NCI-H446 treated with DMSO at 0.1 percent for 48 hours (cell line): ENCODE measurements at places on chromosomes 1 and 21.

- peak; percentile 56 for DNase-seq
Measured at GRCh38 chr1:229221106-229222019, 49.5 kb upstream of the RAB4A start.

DNA sequence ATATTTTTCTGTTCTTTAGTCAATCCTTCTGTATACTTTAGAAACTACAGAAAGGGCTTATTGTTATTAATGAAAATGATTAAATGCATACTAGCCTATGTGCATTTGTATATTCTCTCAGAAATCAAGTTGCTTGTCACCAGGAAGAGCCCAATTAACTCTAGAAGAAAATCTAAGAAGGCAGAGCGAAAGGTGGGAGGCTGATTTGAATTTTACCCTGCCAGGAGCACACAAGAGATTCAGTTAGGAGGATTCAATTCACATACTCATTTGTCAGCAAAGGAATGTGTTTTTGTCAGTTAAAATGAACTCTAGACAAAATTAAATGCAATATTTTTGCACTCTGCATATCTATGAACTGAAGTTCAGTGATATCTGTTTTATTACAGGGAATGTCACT is 411.8 kb downstream of the KCNT2 start:
- DNase-seq = no peak

DNA sequence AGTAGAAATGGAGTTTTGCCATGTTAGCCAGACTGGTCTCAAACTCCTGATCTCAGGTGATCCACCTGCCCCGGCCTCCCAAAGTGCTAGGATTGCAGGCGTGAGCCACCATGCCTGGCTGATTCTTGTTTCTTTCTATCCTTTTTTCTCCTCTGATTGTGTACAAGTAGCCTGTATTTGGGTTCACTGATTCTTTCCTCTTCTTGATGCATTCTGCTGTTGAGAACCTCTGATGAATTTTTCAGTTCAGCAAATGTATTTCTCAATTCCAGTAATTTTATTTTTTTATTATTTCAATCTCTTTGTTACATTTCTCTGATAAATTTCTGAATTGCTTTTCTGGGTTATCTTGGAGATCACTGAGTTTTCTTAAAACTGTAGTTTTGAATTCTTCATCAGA is 58.8 kb downstream of the AXDND1 start:
- DNase-seq = no peak

GRCh38 chr1:92949937-92950817 is 11.1 kb downstream of the DIPK1A start:
- no peak for DNase-seq

DNA sequence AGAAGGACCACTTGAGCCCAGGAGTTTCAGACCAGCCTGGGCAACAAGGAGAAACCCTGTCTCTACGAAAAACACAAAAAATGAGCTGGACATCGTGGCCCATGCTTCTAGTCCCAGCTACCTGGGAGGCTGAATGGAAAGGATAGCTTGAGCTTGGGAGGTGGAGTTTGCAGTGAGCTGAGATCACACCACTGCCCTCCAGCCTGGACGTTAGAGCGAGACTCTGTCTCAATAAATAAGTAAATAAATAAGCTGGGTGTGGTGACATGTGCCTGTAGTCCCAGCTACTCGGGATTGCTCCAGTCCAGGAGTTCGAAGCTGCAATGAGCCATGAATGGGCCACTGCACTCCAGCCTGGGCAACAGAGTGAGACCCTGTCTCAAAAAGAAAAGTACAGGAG is 3.6 kb downstream of the AKR1A1 start:
- DNase-seq = no peak

GRCh38 chr1:36626435-36626834 is 143.7 kb upstream of the CSF3R start:
- DNase-seq = no peak

DNA sequence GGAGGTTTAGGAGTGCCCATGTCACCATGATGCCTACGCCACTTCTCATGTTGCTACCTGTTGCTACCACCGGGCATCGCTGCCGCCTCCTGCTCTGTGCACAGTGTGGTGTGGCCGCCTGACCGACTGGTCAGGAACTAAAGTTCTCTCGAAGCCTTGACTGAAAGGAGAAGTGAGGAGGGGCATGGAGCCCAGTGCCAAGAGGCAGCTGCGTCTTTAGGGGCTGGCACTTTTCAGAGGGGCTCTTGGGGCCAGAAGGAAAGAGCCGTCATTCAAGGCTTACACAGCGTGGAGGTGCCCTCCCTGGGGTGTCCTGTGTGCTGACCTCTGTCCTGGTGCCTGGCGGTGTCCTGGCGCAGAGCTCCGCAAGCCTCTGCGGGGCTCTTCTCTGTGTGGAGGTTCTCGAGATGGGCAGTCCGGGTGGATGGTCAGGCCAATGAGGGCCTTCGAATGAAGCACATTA is 57.2 kb downstream of the ADARB1 start:
- DNase-seq = no peak

DNA sequence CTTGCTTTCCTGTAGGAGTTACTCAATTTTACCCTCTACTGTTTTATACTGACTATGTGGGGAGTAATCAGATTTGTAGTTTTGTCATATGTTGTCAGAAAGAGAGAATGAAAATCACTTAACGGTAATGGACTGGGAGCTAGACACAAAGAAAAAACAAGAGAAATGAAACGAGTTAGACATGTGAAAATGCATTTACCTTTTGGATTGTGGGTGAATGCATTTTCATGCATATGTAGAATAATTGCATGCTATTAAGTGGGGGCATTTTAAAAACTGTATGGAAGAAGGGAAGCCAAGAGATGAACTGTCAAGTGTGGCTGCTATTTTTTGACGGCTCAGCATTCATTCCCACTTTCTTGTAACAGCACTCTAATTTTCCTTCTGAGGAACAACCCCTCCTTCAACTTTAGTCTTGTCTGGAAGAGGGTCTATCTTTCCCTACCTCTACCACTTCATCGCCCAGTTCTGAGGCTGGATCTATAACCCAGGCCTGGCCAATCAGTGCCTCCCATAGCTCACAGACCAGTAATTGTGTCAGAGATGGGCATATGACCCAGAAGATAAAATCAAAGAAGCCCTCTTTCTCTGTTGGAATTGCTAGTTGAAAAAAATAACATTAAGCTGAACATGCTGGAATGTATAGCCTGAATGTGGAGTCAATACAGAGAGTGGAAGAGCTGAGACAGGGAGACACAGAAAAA is 5.2 kb upstream of the ZNF697 start:
- DNase-seq = no peak

DNA sequence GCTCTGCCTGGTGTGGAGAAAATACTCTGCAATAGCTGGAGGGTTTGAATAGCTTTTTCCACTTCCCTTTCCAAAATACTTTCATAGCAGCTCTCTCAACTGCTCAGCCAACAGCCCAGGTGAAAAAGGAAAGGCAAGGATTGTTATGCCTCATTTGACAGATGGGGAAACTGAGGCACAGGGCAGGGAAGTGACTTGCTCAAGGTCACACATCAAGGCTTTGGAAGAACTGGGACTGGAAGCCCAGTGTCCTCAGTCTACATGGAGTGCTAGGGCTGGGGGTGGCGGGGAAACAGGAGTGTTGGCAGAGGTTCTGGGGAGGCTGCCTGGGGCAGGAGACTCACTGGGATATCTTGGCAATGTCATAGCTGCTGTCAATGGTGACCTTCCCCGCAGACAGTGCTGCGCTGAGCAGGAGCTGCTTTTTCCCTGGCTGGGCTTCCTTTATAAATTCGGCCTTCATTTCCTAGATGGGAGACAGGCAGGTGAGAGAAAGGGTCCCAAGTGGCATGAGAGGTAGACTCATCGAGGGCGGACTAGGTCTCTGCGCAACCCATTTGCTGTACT is 4.0 kb downstream of the CHI3L1 start:
- DNase-seq = no peak

DNA sequence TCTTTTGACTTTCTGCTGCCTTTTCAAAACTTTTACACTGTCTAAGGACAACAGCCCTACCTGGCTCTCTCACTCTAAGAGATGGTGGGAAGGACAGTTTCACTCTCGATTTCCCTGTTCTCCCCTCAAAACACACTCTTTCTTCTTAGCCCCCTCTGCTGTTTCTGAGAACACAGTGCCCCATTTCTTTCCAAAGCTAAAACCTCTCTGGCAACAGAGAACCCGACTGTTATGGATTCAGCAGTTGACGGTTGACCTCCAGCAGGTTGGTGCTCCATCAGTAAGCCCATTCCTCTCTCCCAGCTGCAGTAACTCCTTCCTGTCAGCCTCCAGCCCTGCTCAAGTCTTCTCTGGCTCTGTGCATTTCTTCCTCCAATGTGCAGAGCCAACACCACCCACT is 88.2 kb upstream of the ABCD3 start:
- DNase-seq = no peak

DNA sequence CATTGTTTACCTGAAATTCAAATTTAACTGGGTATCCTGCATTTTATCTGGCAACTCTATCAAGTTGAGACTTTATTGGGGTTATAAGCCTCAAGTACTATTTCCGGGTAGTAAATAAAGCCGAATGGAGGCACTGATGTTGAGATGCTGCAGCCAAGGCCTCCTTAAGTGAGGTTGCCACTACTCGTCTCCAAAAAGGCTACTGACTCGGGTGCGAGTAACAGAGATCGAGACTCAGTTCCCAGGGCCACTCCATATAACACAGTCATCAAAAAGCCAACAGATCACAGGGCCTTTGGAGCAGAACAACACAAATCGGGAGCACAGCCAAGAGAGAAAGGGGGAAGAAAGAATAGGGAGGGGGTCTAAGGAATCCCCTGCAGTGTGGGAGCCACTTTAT is 524 bp downstream of the COPA start:
- no peak for DNase-seq

GRCh38 chr1:222904451-222904850 is 89.6 kb downstream of the DISP1 start:
- DNase-seq = no peak

- DNase-seq = no peak
Measured at GRCh38 chr1:231187571-231187970, 25.7 kb downstream of the TRIM67 start.

DNA sequence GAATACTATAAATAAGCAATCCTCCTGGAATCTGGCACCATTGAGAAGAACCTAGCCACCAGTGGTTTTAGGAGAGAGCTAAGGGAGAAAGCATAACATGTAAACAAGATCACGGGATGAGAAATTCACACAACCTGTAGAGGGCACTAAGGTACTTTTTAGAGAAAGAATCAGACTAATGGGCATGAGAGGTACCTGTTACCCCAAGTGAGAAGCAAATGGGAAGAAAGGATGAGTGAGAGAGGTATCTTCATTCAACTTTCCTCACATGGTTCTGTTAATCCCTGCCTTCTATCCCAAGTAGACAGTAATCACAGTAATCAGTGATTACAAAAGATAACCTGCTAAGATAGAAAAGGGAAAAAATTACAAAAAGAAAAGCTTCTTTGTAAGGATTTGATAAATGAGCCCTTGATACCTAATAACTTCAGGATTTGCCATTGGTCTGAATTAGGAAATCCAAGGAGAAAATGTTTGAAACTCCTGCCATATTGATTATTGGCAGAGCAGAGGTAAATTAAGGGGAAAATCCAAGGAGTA is 251.1 kb upstream of the ADGRL2 start:
- DNase-seq = peak; percentile 7

GRCh38 chr1:225771661-225772322 is 5.8 kb upstream of the SRP9 start:
- DNase-seq = no peak

DNA sequence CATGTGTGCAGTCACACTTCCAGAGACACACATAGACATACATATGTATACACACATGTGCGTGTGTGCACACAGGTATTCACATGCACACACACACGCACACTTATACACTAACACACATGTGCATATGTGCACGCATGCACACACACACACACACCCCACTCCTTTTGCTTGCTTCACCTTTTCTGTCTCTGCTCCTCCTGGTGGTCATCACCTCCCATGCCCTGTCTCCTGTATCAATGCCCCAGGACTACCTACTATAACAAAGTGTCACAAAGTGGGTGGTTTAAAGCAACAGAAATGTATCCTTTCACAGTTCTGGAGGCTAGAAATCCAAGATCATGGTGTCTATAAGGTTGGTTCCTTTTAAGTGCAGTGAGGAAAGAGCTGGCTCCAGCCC is 27.4 kb downstream of the ETS2 start:
- no peak for DNase-seq

GRCh38 chr1:44084998-44085675 is 33.5 kb upstream of the KLF17 start:
- no peak for DNase-seq

- DNase-seq = no peak
Measured at GRCh38 chr1:181064011-181064623, 24.4 kb upstream of the IER5 start.

DNA sequence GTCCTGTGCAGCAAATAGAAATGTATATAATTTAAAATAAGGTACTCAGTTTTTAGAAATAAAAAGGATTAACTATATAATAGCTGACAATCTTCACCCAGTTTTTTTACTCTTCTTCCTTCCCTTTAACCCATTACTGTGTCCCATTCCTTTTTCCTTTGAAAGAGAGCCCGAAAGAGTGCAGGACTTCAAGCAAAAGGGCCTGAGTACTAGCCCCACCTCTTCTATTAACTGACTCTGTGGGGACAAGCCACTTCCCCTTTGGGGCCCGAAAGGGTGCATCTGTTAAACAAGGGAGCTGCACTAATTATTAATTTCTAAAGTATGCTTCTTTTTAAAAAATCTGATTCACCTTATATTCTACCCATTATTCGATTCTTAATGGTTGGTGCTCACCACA is 3.3 kb downstream of the USP24 start:
- DNase-seq = no peak

GRCh38 chr1:2049225-2049717 is 940 bp upstream of the PRKCZ start:
- no peak for DNase-seq

DNA sequence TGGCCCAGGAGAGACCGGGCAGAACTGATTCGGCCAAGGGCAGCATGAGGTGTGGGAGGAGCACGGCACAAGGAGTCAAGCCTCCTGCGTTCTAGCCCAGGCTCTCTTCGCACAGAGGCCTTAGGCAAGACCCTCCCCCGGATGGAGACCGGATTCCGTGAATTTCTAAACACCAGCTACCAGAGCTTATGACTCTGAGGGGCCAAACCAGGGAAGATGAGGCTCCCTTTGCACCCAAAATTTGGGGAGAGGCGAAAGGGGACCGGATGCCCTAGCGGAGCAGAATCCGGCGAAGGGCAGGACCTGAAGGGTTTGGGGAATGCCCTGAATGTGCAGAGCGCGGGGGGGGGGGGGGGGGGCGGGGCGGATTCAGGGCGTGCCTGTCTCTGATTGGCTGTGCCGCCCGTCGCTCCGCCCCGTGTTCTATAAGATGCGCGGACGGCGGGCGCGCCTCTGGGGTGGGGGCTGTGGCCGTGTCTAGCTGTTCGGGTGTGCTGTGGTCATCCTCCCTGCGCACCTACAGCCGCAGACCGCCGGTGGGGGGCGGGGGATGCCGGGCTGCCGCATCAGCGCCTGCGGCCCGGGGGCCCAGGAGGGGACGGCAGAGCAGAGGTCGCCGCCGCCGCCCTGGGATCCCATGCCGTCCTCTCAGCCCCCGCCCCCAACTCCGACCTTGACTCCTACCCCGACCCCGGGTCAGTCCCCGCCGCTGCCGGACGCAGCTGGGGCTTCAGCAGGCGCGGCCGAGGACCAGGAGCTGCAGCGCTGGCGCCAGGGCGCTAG is at the start of gene TRNP1:
TRNP1 (plus strand) TSS at position 456 of the 783 bp plus-strand sequence; CDS start at position 551, 95 bp downstream.
- peak; percentile 39 for DNase-seq

- DNase-seq = peak; percentile 73
Measured at GRCh38 chr1:8879922-8880676, 1.6 kb upstream of the ENO1 start.
